ENCODE measurements at places on chromosomes 4 and X. TPM values are rescaled to one million over a fixed set of nuclear protein-coding genes. Genes with fewer than 3 reads are reported as not detected.

The RAB40A gene
- 2.2 TPM for polyA plus RNA-seq

GRCh38 chr4:52982946-52983340 is 120.8 kb downstream of the RASL11B start:
- no peak for DNase-seq

GRCh38 chr4:39166177-39166576 is 16.2 kb upstream of the WDR19 start:
- no peak for DNase-seq

- DNase-seq: no peak
Measured at GRCh38 chr4:159150821-159151390, 48.0 kb downstream of the RAPGEF2 start.

DNA sequence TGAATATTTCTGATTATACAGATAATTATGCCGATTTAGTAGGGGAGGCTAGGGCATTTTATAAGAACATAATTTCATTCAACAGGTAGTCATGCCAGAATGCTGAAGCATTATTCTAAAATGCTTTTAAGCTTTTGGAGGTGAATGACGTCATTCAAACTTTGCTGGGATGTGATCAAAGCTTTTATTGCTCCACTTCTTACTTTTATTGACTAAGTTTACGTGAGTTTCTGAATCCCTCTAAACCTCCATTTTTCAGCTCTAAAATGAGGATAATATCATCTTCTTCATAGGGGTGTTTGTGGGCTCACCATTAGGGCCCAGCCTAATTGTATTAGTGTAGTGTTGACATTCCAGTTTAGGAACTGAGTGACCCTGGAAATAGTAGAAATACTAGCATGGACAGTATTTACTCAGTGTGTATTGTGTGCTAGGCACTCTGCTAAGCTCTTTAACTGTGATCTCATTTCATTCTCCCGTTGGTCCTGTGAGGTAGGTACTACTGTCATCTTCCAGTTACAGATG is 3.0 kb downstream of the WWC2 start:
- DNase-seq: no peak

- no peak for DNase-seq
Measured at GRCh38 chr4:188110036-188110435, 633 bp upstream of the TRIML2 start.

DNA sequence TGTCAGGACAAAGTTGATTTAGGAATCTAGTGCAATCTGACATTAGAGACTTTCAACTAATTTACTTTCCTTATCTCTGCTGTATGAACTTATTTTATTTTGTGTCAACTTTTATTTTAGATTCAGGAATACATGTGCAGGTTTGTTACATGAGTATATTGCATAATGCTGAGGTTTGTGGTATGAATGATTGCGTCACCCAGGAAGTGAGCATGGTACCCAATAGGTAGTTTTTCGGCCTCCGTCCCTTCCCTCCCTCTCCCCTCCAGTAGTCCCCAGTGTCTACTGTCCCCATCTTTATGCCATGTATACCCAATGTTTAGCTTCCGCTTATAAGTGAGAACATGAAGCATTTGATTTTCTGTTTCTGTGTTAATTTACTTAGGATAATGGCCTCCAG is 68.7 kb upstream of the TEX13D start:
- DNase-seq: no peak
